ENCODE measurements at places on chromosomes 4 and X.
A peak's percentile ranks its signal among the peaks of the same experiment; 100 is the strongest.

DNA sequence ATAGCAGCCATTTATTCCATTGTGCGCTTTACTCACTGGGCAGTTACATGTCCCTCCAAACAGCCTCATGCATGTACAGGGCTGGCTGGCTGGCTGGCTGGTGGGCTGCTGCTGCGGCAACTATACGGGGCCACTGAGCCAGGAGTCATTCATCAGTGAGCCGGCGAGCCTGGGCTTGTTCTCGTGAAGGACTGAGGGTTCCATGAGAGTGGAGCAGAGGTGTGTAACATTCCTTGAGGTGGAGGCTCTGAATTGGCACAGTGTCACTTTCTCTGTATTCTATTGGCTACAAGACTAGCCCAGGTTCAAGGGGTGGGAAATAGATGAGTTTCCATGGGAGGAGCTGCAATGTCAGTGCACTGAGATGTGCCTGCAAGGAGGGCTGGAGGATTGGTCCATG lies 89.1 kb downstream of the ARHGAP10 start:
- no peak for DNase-seq

- no peak for DNase-seq
These were observed 285.0 kb downstream of the SHOX start for GRCh38 chrX:915427-916229.

GRCh38 chr4:138404801-138405200 lies 162.7 kb upstream of the SLC7A11 start:
- no peak for DNase-seq

DNA sequence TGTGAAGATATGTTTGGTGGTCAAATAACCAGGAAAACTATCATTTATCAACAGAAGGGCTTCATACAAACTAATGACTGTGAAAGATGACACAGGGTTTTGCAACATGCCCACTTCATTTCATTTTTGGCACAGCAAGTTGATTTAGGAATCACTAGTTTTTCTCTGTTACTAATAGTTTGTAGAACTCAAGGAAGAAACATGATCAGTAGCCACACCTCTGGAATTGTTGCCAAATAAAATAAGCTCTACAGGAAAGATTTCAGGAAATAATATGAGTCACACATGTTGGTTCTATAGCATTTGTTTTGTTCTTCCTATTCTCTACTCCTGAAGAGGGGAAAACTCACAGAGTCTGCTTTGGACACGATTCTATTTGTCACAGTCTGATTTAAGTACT lies 255.4 kb downstream of the TLL1 start:
- DNase-seq = peak; percentile 42

DNA sequence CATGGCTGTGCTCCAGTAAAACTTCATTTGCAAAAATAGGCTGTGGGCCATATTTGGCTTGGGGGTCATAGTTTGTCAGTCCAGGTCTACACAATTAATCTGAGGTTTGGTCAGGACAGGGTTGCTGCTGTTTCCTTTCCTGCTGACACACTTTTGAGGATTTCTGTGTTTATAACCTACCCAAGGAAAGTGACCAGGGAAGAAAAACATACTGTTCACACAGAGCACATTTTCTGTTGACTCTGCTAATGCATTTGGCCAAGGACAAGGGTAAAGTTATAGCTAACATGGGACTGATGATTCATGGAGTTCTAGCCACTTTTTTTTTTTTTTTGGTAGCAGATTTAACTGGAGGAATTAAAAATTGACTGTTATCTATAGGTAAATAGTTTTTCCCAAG lies 43.9 kb upstream of the GEMIN8 start:
- DNase-seq = peak; percentile 40

DNA sequence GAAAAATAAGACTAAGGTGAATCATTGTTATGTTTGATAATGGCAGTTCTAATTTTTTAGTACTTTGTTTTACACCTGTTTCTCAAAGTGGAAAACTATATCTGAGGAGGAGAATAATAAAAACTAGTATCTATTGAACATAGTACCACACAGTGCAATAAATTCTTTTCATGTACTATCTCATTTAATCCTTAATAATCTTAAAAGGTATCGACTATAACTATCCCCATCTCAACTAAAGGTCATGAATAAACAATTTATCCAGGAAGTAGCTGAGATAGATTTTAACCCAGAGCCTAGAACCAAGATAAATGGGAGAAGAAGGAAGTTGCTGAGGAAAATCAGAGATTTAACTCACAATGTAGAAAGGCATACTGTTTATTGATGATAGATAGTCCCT lies 2.5 kb downstream of the CHIC2 start:
- no peak for DNase-seq

- DNase-seq = no peak
These were observed 555.4 kb downstream of the BCOR start for GRCh38 chrX:39542316-39542715.

DNA sequence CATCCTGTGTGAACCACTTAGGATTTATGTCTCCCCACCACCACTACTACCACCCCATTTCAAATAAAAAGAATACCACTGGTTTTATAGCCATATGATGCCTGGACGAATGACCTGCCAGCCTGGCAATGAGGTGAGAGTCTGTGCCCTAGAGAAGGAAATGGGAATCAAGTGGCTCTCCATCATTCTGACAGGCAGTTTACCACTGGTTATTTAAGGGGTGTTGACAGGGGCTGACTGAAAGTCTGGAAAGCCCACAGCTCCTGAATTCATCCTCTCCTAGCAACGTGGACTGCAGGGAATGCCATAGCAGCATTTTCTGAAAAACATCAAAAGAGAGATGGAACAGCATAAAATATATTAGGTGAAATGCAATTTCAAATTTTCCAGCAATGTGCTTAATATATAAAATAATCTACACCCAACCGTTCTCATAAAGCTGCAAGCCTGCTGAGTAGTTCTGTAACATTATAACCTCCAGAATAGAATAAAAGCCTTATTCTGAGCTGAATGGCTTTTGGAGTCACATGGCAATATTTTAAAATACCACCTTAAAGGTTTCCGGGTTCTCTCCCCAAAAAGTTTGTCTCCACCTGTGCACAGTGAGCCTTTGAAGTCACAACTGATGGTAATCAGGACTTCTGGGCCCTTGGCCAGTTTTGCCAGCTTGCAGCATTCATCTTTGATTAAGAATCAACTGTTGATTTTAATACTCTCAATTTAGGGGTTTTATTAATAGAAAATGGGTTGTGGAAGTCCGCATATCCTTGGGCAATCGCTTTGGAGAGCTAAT lies 121.5 kb downstream of the DCTD start:
- DNase-seq = no peak

DNA sequence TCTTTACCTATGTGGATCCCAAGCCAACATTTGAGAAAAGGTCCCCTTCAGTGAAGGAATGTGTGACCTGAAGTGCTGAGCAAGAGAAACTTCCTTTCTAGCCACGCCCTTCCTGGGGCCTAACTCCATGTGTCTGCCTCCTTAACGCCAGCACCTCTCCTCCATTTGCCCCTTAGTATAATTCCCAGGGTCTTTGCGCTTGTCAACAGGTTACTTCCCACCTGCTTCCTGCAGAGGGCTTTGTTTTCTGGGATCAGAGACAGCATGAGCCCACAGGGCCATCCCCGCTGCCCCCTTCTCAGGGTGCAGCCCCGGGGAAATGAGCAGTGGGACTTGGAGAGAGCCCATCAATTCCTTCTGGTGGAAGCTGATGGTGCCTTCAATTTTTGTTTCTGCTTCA lies 45.9 kb upstream of the DRD5 start:
- no peak for DNase-seq

GRCh38 chrX:39480963-39481362 lies 616.8 kb downstream of the BCOR start:
- DNase-seq = no peak

DNA sequence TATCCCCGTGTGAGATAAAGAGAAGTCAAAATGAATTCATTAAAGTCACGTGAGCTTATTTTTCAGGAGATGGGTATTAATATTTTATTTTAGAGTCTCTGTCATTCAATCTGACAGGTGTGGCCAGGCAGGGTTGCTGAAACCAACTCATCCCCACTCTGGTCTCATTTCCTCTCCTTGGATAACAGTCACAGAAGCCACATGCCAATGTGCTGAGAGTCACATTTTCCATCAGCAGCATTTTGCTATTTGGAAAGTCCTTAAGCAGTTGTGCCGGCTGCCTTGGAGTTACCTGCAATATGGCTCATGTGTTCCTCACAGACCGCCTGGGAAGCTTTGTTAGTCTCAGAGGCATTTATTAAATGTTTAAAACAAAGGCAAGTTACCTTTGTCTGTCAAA lies 302.3 kb downstream of the DCHS2 start:
- peak; percentile 67 for DNase-seq

GRCh38 chrX:29587107-29587506 lies 628.3 kb upstream of the MAGEB2 start:
- DNase-seq = no peak

- DNase-seq = peak; percentile 57
These were observed 12.4 kb upstream of the TDO2 start for GRCh38 chr4:155891058-155891457.

Measured in fibroblast of skin of right biceps (primary cell).